ENCODE measurements at places on chromosomes 7 and 10.

GRCh38 chr7:23228412-23228811, 18.2 kb upstream of the GPNMB start:
- DNase-seq, result no peak

- DNase-seq, result no peak
Observed at GRCh38 chr10:94344522-94345122, 18.1 kb downstream of the NOC3L start.

DNA sequence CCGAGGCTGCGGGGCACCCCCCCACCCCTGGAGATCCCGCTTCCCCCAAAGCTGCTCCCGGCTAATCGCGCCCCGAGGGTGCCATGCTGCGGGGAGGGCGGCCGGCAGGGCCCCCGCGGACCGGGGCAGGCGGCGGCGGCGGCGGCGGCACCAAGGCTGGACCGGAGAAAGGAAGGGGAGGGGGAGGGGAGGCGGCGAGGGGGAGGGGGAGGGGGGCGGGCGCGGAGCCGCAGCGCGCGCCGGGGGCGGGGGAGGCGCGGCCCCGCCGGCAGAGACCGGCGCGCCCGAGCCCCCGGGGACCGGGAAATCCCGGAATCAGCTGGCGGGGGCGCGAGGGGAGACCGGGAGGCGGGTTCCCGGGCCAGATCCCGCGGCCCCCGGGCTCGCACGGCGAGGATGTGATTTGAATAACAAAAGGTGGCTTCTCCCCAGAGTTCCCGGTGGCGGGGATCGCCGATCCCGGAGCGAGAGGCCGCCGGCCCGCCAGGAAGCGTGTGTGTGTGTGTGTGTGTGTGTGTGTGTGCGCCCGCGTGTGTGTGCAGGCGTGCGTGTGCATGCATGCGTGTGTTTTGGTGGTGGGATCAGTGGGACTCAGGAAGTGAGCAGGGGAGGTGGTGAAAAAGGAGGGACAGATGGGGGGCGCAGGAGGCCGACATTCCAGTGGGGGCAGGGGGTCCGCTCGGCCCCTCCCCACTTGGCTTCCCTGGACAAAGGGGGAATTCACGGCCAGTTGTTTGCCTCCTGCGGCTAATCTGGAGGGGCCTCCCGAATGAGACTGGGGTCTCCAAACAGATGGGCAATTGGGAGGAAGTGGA, 99.5 kb downstream of the HIP1 start:
- peak; percentile 23 for DNase-seq

DNA sequence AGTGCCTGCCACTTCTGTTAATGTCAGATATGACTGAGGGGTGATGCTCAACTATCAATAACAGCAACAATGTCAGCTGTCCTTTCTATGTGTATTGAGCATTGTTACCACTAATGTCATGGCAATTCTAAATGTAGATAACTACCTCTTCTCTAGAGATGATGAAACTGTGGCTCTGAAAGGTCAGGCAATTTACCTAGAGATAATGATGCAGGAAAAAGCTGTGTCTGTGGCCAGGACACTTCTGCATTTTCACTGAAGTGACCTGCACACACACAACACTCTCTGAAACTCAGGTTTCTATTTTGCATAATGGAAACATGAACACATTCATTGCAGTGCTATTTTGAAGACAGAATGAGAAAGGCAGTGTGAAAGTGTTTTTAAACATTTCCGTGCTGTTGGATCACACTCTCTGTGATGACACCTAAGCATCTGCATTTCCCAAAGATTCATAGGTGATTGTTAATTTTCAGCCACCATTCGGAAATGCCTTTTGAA, 148.2 kb downstream of the KCND2 start:
- no peak for DNase-seq

GRCh38 chr10:127441350-127442219, 107.5 kb upstream of the NPS start:
- no peak for DNase-seq

DNA sequence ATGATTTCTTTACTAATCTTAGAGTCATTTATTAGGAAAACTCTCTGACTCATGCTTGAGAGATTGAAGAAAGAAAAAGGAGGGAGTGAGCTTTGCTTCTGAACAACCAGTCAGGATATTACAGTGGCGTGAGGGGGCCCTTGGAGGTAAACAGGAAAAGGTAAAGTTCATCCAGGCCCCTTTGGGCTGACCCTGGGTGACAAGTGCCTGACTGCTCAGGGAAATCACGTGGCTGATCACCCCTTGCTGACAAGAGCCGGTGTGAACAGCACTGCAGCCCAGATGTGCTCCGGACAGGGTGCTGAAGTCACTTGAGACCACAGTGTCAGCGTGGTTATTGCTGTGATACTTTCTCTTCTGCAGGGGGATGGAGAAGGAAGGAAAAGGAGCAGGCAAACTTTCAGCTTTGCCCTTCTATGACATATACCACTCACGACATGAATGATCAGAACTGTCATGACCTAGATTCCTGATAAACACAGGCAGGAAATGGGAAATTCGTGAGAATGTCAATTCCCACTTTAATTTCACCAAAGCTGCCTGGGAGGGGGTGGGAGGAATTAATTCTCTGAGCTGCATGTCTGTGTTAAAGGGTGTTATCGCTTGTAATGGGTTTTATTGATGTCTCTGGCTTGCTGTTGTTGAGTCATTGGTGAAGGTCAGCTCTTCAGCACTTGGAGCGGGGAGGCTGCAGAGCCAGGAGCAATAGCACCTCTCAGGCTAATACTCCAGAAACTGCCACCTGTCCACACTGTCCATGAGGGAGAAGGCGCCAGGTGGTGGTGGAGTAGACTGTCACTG, 139.8 kb upstream of the AOAH start:
- DNase-seq, result peak; percentile 41

DNA sequence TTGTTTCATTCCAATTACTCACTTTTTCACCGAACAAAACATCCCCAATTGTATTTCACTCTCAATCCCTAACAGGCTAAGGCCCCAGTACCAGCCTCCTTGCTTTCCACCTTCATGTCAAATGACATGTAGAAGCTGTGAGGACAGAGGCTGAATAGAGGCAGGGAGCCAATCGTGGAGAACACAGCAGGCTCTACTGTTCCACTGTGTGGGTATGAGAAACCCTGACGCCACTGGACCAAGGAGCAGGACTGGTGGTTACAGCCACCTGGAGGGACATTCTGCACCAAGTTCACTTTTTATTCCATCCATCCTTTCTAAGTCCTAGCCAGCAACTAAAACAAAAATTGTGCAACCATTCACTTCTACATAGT, 502.8 kb downstream of the SORCS1 start:
- no peak for DNase-seq

GRCh38 chr10:84818961-84819360, 490.6 kb downstream of the CCSER2 start:
- peak; percentile 45 for DNase-seq

GRCh38 chr10:117936566-117936965, 110.2 kb downstream of the RAB11FIP2 start:
- DNase-seq, result no peak

GRCh38 chr10:24901686-24902399, 50.6 kb downstream of the PRTFDC1 start:
- DNase-seq, result no peak

DNA sequence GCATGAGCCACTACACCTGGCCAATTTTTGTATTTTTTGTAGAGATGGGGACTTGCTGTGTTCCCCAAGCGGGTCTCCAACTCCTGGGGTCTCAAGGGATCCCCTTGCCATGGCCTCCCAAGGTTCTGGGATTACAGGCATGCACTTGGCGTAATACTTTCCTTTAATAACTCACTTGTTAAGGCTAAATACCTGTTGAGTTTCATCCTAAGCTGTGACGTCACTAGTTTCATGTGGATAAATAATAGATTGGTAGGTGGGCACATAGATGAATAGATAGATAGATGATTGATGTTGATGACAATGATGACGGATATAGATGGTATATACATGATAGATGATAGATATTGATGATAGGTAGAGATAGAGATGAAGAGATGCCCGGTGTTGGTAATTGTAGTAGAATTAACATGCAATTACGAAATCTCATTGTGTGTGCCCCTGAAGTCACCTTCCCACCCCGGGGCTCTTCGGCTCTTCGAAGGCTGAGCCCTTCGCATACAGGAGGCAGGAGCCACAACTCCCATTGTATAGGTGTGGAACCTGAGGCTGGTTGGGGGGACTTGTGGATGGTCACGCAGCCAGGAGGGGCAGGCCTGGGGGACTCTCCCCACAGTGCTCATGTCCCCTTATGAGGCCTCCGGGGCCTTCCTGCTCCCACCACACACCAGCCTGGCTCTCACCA, 2.6 kb downstream of the GRIFIN start:
- no peak for DNase-seq

- DNase-seq, result no peak
Observed at GRCh38 chr10:73941300-73941699, 30.4 kb downstream of the PLAU start.

DNA sequence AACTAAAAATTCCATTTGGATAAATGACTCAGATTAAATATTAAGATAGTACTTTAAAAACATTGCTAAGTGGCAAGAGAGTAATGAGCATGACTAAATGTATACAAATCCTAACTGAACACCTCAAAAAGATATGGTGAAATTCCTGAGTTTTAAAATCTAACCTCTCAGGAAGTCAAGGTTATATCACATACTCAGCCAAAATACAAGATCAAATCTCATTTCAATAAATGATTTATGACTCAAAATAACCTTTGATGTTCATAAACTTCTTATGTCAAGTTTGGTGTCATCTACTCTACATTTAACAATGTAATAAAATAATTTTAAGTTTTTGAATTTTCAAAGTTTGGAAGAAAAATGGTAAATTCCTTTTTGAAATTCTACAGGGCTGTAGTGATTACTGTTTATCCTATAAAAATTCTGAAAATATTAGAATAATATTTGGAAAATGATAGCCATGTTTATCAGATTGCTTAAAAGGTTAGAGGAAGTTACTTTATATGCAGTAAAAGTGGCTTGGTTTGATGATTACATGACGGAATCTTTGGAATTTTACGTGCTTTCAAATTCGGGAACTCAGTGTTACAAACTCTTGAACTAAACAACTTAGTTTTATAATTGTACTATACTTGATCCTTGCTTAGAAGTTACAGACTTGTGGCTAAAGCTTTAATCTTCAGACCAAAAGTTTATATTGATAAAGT, 43.7 kb downstream of the ASZ1 start:
- DNase-seq, result no peak

- no peak for DNase-seq
Observed at GRCh38 chr7:129804890-129805719, 147.7 kb downstream of the UBE2H start.

DNA sequence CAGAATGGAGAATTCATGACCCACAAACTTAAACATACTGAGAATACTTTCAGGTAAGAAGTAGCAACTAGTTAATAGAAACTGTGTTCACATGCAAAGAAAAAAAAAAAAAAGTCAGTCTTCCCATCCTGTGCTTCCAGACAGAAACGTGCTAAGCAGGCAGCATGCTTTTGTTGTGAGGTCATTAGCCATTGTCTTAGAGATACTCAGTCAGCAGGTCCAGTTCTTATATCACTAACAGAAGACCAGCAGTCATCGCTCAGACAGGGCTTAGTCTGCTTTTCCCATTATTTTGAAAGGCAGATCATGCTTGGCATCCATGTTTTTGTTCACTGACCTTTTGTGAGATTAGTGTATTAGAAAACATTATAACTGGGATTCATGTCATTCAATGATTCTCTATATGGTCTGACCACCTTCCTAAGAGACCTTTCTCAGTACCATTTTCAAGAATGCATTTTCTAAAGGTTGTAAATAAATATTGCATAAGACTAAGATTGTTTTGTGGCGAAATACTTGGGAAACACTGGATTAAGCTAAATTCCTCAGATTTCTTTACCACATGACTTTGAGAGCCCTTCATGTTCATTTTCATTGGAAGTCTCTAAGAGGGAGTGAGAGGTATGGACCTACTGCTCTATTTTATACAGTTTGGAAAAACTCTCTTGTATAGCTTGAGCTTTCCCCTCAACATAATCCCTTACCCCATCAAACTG, 45.0 kb upstream of the AGBL3 start:
- DNase-seq, result no peak

GRCh38 chr7:78092331-78092730, 293.8 kb downstream of the PHTF2 start:
- peak; percentile 9 for DNase-seq

DNA sequence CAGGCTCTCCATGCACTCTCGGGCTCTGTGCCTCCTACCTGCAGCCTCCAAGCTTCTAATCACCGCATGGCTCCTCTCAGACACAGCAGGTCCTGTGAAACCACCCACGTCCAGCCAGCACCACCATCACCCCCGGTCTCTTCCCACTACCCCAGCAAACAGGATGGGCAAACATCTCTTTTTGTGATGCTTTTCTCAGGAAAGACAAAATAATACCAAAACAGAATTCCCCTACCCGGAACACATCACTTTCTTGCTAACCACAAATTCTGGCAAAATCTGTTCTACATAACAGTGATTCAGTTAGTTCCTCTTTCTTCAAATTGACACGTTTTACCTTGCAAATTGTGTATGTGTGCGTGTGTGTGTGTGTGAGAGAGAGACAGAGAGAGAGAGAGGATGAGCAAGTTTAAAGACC, 6.5 kb downstream of the SNX8 start:
- no peak for DNase-seq

GRCh38 chr10:28316696-28317095, 13.8 kb upstream of the MPP7 start:
- no peak for DNase-seq

- DNase-seq, result no peak
Observed at GRCh38 chr7:124130-124949, 68.0 kb upstream of the FAM20C start.

GRCh38 chr7:101671371-101672356, 42.6 kb upstream of the MYL10 start:
- DNase-seq, result no peak

Data from G401 (cell line).